ENCODE measurements at places on chromosomes 3 and 15.

GRCh38 chr3:9778143-9779074 lies 8.7 kb upstream of the CAMK1 start:
- peak; percentile 68 for DNase-seq

GRCh38 chr3:123467046-123467445 lies 18.2 kb upstream of the ADCY5 start:
- DNase-seq, result no peak

DNA sequence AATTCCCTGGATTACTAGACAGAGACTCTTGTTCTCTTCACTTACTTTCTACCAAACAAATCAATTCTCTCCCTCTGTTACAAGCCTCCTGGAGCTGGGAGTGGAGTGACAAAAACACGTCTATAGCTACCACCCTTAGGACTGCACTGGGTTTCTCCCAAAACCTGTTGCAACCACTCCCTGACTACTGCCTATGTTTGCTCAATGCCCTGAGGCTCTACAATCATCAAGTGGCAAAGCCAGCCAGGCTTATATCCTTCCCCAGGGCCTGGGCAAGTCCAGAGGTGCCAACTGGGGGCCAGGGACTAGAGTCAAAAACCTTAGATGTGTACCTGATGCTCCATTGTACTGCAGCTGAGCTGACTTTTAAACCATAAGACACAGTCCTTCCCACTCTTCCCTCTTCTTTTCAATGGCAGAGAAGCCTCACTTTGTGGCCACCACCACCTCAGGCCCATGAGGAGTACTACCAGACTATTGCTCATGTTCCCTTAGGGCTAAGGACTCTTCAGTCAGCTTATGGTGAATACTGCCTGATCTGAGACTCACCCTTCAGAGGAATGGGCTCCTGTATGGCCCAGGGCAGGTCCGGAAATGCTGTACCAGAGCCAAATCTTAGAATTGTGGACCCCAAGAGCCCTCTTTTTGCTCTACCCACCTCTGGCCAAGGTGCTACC lies 125.4 kb upstream of the PLCL2 start:
- no peak for DNase-seq

DNA sequence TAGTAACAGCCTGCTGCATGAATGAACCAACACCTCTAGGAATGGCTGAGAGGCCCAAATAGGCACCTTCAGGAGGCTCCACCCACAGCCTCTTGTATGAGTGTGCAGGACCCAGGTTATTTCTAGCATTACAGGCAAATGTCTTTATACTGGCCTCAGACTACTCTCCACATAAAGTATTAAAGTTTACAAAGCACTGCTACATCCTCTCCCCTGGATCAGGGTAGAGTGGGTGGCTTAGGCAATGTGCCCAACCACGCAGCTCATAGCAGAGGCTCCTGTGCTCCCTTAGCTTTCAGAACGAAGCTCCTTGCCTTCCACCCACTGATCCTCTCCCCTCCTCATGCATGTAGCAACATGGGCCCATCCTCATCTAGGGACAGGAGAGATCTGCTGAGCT lies 16.3 kb downstream of the TMEM43 start:
- DNase-seq, result no peak

GRCh38 chr3:64008487-64009351 lies 14.6 kb downstream of the PSMD6 start:
- DNase-seq, result no peak

GRCh38 chr3:20173844-20174410 lies 12.1 kb downstream of the SGO1 start:
- DNase-seq, result no peak

DNA sequence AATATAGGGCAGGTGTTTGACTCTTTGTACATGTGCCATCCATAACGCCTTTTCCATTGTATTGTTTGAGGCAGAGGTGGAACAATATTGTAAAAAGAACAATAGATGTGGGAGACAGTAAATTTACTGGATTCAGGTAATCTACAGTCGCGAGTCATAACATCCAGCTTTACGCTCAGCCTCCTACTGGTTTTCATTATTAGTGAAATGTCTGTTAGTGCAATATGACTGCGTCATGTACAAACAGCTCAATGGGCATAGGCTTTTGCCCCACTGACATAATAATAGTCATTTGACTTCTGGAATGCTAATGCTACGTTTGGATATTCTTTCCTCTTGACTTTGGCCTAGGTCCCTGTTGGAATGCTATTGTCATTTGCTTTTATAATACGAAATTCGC lies 9.5 kb downstream of the CACNA2D3 start:
- DNase-seq, result no peak

- DNase-seq, result no peak
Observed at GRCh38 chr15:31448635-31448979, 122.0 kb downstream of the KLF13 start.

- no peak for DNase-seq
Observed at GRCh38 chr15:68096099-68096498, 42.0 kb downstream of the PIAS1 start.

DNA sequence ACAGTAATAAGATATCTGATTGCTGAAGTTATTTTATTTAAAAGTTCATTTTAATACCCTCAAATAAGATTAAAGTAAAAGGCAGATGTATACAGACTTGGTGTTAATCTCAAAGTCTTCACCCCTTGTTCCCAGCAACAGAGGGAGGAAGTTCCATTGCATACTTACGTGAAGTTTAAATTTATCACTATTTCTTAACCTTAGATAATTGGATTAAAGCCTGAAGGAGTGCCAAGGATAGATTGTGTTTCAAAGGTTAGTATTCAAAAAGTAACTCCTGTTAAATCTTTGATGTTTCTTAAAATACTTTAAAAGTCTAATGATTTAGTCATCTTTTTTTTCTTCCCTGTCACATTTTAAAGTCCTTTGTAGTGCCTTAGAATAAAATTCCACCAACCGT lies 39.3 kb downstream of the ATP1B3 start:
- no peak for DNase-seq

- DNase-seq, result peak; percentile 5
Observed at GRCh38 chr3:158434412-158435038, 136.5 kb upstream of the MLF1 start.

GRCh38 chr15:96058103-96058851 lies 272.2 kb upstream of the NR2F2 start:
- no peak for DNase-seq

- DNase-seq, result no peak
Observed at GRCh38 chr3:156207802-156208685, 87.7 kb downstream of the KCNAB1 start.

DNA sequence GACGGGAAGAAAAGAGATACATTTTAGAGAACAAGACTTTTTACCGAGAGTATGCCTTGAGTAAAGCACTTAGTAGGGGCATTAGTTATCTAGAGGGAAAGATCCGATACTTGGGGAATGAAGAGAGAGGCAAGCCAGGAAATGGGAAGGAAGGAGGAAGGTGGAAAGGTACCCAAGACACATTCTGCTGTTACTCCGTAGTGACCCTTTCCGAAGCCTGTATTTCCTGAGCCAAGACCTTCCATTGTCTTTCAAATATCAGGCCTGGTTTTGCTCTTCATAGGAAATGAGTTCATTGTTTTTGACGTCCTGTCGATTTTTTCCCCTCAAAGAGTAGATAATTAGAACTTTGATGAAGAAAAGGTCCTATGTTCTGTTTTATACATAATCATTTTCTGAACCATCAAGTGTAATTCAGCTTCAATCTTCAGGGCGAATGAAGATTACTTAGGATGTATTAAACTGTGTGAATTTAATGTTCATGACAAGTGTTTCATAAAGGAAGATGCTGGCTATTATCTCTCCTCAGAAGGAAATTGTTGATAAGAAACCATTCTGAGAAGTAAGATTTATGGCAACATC lies 95.7 kb downstream of the PPM1L start:
- no peak for DNase-seq

DNA sequence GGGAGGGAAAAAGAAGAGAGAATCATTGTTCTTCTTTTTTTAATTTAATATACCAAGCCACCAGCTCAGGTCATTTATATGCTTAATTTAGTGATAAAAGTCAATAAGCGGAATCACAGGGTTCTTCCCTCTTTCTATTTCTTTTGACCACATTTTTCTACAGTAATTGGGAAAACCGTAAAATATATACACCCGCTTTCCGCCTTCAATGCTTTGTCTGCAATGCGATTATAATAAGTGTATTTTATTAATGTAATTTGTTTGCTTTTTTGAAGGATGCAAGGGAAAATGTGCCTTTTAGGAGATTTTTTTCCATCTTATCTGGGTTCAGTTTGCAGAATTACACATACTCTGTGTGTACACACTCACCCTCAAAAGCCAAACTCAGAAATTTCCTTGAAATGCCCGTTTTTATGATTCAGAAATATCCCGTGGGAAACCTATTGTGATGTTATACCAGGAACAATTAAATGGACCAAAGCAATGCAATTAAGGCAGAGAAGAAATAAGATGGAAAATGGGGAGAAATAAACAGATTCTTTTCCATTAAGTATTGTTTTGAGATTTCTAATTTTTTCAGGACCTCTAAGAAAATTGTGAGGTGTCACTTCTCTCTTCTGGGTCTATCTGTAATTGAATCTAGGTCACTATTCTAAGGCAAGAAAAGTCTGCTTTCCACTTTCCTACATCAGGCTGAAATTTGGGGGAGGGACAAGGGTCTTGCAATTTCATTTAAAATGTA lies 8.3 kb downstream of the SOX14 start:
- DNase-seq, result no peak

- peak; percentile 59 for DNase-seq
Observed at GRCh38 chr3:71063773-71064290, 519.7 kb downstream of the FOXP1 start.

DNA sequence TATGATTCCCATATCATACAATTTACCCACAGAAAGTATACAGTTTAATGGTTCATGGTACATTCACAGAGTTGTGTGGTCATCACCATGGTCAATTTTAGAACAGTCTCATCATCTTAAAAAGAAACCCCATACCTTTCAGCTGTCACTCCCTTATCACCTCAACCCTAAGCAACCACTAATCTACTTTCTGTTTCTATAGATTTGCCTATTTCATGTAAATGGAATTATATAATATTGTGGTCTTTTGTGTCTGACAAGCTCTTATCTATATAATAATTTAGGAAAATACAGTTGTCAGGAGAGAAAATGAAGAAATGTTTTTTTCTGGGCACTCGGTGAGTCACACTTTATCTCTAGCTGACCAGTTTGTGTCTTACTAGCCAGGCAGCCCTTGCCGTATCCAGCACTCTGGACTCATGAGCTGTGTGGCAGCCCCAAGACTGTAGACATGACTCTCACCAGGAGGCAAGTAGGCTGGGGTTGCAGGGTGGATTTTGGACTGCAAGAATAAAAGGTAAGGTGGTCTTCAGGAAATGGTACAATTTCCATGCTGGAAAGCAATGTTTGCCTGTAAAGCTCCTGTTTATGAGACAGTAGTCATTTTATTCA lies 234.6 kb downstream of the THRB start:
- no peak for DNase-seq

DNA sequence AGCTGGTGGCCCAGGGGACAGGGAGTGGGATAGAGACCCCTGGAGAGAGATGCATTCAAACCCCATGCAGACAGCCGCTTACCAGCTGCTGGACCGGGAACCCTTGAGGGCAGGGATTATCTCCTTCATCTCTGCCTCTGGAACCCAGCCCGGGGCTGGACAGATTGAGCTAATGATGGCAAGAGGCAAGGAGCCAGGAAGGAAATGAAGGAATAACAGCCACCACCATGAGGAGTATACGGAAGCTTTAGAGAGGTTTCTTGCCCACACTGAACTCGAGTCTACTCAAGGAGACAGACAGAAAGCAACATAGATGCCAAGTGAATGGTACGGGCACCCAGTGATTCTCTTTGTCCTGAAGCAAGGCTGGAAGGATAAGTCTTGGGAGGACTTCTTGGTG lies 23.2 kb downstream of the HAPLN3 start:
- no peak for DNase-seq

- DNase-seq, result no peak
Observed at GRCh38 chr3:30658328-30659052, 52.1 kb downstream of the TGFBR2 start.

DNA sequence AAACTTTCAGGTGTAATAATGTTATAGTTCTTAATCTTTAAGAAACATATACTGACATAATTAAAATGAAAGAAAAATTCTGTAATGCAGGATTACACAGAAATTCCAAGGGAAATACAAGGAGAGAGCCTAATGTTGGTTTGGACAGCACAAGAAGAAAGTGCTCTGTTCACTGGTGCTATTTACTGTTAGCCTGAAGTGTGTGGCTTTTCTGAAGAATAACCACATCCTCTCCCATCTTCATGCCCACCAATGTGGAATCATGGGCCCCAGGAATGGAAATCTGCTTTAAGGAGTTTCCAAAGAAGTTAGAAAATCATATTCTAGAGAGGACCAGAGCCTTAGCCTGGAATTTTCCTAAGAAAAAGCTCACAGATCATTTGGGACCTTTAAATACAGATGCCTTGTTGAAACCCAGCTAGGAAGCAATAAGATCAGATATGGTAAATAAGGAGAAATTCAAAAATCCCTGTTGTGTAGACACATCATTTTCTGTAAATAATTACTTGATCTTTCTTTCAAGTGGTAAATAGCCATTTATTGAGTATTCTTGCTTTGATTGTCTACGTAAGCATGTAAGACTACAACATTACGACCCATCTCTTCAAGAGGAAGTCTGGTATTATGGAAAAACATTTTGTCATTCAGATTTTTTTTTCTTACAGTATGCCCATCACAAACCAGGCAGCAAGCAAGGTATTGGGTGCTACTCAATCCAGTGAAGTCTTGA lies 10.3 kb upstream of the USP50 start:
- no peak for DNase-seq

DNA sequence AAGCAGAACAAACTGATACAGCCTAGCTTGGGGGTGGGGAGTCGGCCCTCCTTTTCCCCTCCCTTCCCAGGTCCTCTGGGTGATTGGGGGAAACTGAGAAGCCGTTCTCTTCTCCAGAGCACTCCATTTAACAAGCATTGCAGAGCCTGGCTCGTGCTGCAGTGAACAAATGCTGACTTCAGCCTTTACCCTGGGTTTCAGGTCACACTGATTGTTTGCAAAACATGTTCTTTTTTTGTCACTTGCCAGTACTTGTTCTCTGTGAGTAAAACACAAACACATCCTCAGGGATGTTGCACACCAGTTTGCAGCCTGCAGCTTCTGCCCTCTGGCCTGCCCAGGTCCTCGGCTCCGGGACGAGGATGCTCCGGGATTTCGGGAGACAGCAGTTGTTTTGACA lies 132.8 kb downstream of the PGPEP1L start:
- DNase-seq, result no peak

GRCh38 chr3:137249311-137249940 lies 291.6 kb downstream of the IL20RB start:
- no peak for DNase-seq

- no peak for DNase-seq
Observed at GRCh38 chr3:55650011-55650410, 162.9 kb upstream of the WNT5A start.

- no peak for DNase-seq
Observed at GRCh38 chr3:72892081-72892775, 4.4 kb downstream of the GXYLT2 start.

- DNase-seq, result no peak
Observed at GRCh38 chr15:41851755-41852370, 13.2 kb downstream of the PLA2G4B start.

- DNase-seq, result no peak
Observed at GRCh38 chr3:69948246-69948862, 51.2 kb upstream of the SAMMSON start.

All from stimulated activated CD4-positive, alpha-beta T cell treated with anti-CD3 and anti-CD28 coated beads, TNF-alpha, amount 100 ng/mL, for 24 hours (primary cell).